ENCODE measurements at places on chromosomes 11 and 22.

DNA sequence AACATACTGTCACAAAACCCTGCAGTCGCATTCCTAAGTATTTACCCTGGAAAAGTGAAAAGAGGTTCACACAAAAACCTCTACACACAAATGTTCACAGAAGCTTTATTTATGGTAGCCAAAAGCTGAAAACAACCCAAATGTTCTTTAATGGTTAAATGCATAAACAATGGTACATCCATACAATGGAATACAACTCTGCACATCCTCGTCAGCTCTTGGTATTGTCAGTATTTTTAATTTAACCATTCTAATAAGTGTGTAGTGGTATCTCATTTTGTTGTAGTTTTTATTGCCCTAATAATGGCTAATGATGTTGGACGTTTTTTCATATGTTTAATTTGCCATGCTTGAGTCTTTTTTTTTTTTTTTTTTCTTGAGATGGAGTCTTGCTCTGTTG is 99.4 kb downstream of the ATXN10 start:
- no peak for DNase-seq

GRCh38 chr11:117663821-117664220 is 133.2 kb downstream of the DSCAML1 start:
- no peak for DNase-seq

DNA sequence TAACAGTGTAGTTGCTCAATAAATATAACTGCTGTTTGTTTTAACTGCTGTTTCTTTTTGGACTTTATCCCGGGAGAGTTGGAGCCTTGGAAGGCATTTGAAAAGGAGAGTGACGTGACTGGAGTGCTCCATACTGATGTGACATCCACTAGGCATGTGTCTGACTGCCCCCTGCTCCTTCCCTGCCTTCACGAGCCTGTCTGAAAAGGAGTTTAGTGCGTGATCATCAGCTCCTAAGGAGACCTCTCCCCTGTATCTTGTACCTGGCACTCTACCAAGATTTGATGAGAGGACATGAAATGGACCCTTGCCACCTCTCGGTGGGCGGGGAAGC is 22.9 kb downstream of the ZBTB16 start:
- no peak for DNase-seq

DNA sequence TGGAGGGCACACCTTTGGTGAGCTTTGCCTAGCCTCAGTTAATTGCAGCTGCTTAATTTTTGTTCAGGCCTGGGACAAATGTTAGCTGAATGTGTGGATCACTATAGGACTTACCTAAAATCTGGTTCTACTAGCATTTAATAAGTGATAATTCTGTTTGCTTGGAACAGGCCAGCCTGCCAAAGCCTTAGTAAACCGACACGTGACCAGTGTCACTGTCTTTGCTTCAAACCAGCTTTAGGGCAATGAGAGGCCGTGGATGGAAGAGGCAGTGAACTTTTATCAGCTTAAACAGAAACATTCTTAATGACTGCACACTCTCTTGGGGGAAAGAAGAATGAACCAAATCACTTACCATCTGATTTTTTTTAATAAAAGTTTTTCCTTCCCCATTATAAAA is 10.8 kb downstream of the PARVA start:
- DNase-seq = no peak

DNA sequence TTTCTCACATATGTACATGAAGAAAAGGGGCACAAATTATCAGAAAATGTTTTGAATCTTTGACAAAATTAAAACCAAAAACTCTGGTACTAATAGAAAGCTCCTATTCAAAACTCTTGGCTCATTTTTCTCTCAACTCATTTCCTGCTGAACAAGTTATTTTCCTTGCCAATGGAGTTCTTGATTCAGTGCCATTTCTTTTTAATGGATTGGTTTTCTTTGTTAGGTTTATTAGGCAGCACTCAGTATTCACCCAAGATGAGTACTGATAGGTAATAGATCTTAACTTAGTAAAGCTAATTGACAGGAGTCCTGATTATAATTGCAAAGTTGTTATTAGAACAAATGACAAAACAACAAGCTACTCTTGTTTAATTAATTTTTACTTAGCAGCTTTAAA is 279.4 kb upstream of the PDGFD start:
- DNase-seq = no peak

DNA sequence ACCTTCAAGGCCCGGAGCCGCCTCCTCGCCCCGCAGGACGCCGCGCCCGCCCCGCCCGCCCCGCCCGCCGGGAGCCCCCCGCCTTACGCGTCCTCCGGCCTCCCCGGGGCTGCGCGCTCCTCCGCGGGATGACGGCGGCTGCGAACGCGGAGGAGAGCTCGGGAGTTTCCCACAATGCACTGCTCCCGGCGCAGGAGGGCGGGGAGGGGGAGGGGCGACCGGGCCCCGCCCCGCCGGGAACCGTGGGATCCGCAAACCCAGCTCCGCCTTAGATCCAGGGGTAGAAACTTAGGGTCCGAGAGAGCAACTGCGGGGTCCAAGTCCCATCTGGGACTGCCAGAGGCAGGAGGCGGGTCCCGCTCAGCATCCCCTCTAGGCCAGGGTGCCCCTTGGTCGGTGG is at the start of gene CEND1:
Gene CEND1 (minus strand): TSS at position 148 of the 400 bp plus-strand sequence. CDS start 1,514 bp downstream, outside the sequence.
- DNase-seq = no peak

DNA sequence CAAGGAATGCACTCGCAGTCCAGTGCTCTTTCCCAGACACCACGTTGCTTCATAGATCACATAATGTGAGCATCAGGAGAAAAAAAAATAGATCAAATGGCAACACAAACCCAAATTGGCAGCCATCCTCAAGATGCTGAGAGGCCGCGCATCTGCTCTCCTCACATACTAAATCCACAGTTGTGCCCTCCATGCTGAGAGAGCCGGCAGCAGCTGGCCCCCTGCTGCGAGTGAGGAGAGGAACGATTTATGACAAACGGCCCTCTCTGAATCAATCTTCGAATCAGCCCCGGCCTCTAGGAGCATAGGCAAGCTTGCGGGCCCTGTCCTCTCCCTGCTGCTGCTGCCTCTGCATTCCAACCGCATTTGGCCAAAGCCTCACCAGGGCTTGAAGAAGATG is 159.9 kb upstream of the TENM4 start:
- no peak for DNase-seq

DNA sequence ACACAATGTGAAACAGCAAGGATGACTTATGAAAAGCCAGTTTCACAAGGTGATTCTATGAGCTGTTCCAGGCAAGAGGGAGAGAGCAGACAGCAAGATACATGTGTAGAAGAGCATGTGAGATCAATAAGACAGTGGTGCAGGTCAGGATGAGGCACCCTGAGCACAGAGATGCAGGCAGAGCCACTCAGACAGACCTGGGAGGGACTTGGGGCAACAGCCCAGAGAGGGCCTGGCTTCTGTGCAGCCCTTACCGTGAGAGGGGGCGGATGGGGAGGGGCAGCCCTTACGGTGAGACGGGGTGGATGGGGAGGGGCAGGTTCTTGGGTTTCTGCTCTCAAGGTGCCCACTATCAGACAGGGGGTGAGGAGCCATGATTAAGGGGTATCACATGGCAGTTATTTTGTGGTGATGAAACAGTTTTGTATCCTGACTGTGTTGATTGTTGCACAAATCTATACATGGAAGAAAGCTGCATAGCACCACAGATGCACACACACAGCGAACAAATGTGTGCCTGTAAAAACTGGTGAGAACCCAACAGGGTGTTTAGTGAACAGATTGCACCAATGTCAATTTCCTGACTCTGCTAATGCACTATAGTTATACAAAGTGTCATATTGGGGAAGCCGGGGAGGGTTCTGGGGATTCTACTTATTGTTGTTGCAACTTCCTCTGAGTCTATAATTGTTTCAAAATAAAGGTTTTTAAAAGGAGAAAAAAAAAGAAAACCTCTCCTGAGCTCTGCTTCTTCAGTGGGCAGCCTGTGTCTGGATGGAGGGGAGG is 5.2 kb upstream of the C22orf42 start:
- no peak for DNase-seq

- no peak for DNase-seq
These were observed 4.3 kb downstream of the SSTR3 start for GRCh38 chr22:37207981-37208380.

DNA sequence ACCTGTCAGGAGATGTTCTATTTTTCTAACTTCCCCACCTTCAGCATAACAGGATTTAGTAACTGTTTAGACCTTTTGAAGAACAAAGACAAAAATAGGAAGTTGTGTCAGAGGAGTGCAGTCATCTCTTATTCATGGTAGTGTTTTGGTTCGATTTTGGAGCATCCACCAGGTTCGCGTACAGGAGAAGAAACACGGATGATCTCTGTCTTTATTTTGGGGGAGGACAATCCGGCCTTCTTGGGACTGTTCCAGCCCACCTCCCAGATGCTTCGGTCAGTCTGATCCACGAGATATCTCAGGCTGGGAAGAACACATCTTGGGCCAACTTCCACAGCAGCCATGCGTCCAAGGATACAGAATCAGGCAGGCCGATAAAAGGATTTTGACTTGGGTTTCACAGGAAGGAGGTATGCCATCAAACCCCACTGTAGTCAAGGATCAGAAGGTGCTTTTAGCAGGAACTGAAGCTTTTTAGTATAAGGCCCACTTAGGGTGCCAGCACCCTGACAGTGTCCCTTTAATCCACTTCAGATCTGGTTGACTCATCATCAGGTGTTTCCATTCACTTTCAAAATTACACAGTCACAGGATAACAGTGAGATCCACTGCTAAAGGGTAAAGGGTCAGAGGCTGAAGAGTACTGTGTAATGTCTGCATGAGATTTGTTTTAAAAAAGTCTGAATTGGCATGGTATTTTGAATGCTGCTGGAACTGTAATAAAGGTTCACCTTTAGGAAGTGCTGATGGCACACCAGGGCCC is 16.5 kb downstream of the PATZ1 start:
- DNase-seq = no peak

DNA sequence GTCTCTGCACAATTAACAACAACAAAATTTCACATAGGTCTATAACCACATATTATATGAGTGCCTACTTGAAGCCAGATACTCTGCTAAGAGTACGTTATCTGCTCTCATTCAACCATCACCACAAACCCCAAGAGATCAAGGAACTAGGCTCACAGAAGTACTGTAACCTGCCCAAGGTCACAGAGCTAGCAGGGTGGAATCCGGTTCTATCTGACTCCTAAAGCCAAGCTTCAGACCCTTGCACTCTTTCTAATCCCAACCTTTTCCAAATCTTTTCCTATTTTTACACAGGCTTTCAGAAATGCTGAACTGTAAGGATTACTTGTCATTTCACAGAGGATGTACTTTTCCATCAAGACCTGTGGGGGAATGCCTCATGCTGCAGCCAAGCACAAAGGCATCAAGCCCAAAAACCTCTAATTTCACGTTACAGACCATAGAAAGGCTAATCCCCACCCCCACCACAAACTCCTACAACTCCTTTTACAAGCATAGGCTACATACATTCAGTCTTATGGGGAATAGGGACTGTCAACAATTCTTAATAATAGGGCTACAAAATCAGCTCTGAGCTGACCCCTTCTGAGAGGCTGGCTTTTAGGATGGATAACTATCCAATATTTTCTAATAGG is 927 bp downstream of the PRCP start:
- no peak for DNase-seq

DNA sequence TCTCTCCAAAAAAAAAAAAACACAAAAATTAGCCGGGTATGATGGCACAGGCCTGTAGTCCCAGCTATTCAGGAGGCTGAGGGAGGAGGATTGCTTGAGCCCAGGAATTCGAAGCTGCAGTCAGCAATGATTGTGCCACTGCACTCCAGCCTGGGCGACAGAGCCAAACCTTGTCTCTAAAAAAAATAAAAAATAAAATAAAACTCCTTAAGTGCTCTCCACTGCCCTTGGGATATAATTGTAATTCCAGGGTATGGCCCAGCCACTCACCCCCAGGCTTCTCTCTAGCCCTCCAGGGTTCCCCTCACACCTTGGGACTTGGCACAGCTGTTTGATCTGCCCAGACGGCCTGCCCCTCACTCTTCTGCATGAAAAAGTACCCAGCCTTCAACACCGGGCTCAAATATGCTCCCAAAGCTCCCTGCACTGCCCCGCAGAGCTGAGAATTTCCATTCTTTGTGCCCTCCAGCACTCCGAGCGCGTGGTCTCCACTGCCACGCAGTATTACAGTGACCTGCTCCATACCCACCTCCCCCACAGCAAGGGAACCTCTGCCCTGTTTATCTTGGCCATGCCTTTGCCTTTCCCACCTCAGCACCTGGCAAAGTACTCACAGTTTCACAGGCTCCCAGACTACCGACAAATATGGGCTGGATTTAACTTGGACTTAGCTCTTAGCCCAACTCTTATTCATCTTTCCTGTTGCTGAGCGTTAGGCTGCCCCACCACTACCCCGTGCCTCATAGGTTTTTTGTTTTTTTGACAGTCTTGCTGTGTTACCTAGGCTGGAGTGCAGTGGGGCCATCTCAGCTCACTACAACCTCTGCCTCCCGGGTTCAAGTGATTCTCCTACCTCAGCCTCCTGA is 7.6 kb upstream of the FTH1 start:
- no peak for DNase-seq

DNA sequence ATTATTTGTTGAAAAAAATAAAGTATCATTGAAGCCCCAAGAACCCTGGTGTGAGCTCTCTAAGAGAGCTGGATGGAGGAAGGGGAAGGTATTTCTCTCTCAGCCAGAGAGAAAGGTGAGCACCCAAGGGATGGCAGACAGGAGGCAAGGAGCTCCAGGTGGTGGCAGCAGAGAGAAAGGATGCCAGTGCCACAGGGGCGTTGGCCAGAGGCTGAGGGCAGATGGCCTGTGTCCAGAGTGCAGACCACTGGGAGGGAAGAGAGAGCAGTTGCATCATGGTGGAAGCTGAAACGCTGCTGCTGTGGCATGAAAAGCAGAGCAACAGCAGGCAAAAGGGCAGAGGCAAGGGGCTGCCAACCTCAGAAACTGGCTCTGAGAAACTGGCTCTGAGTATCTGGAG is 8.5 kb downstream of the SPON1 start:
- no peak for DNase-seq

DNA sequence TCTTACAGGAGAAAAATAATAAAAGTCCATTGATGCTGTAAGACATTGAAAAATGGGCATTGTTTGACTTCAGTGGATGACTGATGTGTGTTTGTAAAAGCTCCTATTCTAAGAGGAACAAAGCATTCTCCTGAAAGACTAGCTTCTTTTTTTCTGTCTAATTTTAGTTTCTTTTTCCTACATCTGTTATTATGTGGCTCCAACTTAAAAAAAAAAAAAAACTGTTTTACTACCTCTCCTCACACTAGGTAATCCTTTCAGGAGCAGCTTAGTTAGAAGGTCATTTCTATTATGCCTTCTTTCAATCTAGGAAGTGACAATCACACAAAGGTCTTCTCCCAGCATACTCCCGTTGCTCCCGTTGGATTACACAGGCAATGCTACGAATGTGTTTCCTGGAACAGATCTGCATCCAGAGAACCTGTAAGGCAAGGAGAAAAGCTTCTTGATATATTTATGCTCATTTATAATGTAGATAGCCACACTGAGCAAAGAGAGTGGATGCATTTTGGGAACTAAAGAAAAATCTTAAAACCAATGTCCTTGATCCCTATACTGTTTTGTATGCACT is 595.1 kb upstream of the CCDC179 start:
- no peak for DNase-seq

GRCh38 chr22:25453557-25453956 is 110.9 kb upstream of the GRK3 start:
- no peak for DNase-seq
